ENCODE measurements at places on chromosomes 6 and 20. TPM values are rescaled to one million over a fixed set of nuclear protein-coding genes. Genes with fewer than 3 reads are reported as not detected.

Gene UBE2C
- total RNA-seq: 154 TPM

DNA sequence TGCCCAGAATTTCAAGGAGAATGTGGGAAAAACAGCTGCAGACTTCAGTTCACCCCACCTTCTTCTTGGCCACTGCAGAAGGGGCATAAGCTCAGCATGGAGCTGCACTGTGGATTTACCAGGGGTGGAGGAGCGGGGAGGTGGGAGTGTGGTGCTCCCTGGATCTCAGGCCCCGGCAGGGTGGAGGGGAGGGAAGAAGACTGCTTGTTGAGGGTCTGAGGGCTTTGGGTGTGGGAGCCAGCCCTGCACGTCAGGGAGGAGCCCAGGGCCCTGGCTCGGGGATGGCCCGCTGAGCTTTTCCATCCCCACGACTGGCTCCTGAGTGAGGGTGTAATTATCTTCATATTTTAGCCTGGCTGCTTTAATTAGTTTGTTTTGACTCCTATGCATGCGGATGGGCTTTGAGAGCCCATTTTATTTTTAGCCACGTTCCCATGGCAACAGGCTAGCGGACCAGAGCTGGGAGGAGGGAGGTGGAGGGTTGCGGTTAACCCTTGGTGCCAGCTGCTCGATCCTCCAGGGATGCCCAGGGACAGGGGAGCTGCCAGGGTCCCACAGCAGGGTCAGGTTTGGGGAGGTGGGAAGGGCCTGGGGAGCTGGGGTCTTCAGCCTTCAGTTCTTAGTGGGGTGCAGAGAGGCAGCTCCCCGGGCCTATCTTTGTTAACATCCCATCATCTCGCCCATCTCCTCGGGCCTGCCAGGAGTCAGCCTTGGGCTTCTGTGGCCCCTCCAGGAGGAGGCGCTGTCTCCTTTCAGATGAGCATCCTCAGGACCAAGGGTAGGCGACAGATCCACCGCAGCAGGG is 68.2 kb downstream of the RAB44 start:
- DNase-seq: peak; percentile 84
- H3K27ac ChIP-seq: peak overlapping the region; percentile 74
- H3K4me1 ChIP-seq: peaks cover 35% of the 10 kb centered on the region

- H3K27me3 ChIP-seq: no peaks in the 10 kb centered on the region
- no peak overlapping the region for H3K27ac ChIP-seq
- no peaks in the 10 kb centered on the region for H3K4me1 ChIP-seq
- no peaks in the 10 kb centered on the region for H3K36me3 ChIP-seq
- H3K4me3 ChIP-seq: no peak overlapping the region
These were observed 18.9 kb downstream of the ENTPD6 start for GRCh38 chr20:25214426-25214790.

DNA sequence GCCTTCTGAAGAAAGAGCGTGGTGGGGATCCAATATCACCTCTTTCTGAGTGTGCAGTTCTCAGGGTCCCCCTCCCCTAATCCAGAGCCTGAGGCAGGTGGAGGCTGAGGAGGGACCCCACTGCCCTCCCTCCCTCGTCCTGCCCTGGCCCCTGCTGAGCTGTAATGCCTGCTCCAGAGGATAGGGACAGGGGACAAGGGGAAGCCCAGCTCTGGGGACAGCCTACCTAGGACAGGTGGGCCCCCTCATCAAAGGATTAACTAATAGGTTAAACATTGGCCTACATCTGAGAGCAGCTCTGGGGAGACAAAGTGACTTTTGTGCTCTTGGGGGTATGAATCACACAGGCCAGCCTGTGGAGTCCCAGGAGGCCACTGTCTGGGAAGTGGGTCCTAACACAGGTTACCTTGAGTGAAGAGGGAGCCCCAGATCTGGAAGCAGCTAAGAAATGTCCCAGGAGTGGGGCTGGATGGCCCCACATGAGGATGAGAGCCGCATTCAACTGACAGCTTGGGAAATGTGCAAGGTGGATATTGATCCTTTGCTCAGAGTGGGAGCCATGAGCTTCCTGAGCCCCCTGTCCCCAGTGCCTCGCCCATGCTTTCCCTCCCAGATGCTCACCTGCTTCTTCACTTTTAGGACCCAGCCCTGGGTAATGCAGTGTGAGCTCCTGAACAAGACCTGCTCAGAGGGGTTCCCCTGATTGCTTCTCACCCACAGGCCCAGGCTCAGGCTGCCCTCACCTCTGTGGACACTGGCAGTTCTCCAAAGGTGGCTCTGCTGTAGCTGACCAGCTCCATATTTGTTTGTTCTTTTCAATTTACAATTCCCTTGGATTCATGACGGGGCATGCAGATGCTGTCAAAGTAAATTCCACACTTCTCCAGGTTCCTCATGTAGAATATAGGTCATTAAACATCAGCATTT is 17.8 kb upstream of the CST9L start:
- H3K36me3 ChIP-seq: no peaks in the 10 kb centered on the region
- no peak overlapping the region for H3K4me3 ChIP-seq
- DNase-seq: no peak
- H3K4me1 ChIP-seq: no peaks in the 10 kb centered on the region

Gene DPPA5
- not detected for total RNA-seq

DNA sequence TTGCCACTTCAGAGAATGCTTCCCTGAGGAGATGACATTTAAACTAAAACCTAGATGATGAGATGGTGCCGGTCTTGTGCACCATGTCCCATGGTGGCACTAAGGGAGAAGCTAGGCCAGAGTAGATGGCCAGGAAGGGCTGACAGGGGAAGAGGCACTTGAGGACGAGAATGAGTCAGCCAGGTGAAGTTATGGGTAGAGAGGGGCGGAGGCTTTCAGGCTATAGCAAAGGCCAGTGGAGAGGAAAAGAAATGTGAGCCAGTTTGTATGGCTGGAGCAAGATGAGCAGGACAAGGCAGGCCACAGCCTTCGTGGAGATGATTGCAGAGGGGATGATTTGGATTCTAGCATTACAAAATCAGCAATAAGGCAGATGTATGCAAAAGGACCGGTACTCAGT is 44.7 kb upstream of the ADGRF4 start:
- H3K4me1 ChIP-seq: peaks cover 14% of the 10 kb centered on the region
- H3K4me3 ChIP-seq: no peak overlapping the region
- H3K27ac ChIP-seq: no peak overlapping the region
- DNase-seq: no peak
- peaks cover 4% of the 10 kb centered on the region for H3K27me3 ChIP-seq
- no peaks in the 10 kb centered on the region for H3K36me3 ChIP-seq

DNA sequence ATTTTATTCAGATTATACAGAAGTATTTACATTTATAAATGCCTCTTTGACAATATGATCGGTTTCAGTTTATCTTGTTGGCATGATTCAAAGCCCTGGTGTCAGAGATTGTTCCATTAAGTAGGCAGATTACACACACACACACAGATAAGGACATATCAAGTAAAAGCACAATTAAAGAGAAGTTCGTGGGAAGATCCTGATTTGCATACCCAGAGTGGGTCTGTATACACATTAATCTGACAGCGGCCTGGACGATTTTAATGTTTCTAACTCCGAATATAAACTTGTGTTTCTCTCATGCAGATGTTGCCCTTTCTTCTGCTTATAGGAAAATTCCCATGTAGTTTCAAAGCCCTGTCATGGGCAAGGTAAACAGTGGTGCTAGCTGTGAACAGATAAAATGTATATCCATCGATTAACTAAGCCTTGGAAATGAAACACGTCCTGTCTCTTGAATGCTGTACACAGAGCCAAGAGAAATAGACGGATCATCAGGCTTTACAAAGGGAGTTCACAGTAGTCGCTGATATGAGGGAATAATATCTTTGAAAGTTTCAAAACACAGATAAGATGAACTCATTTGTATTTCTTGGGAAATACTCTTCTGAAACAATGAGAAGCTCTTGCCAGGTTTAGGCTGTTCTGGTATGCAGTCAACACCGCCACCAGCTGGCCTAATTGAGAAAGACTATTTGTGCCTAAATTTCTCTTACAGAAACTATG is 108.2 kb upstream of the GMDS start:
- peak; percentile 41 for DNase-seq
- H3K4me3 ChIP-seq: no peak overlapping the region
- H3K36me3 ChIP-seq: no peaks in the 10 kb centered on the region
- H3K4me1 ChIP-seq: no peaks in the 10 kb centered on the region
- H3K27ac ChIP-seq: no peak overlapping the region
- H3K27me3 ChIP-seq: peaks cover 4% of the 10 kb centered on the region

Data from activated naive CD8-positive, alpha-beta T cell treated with anti-CD3 and anti-CD28 coated beads, Interleukin-2, amount 10 ng/mL, durations not matched to agents 7 days and 5 days (primary cell).